ENCODE measurements at places on chromosomes 1 and 21.
A peak's percentile ranks its signal among the peaks of the same experiment; 100 is the strongest.

DNA sequence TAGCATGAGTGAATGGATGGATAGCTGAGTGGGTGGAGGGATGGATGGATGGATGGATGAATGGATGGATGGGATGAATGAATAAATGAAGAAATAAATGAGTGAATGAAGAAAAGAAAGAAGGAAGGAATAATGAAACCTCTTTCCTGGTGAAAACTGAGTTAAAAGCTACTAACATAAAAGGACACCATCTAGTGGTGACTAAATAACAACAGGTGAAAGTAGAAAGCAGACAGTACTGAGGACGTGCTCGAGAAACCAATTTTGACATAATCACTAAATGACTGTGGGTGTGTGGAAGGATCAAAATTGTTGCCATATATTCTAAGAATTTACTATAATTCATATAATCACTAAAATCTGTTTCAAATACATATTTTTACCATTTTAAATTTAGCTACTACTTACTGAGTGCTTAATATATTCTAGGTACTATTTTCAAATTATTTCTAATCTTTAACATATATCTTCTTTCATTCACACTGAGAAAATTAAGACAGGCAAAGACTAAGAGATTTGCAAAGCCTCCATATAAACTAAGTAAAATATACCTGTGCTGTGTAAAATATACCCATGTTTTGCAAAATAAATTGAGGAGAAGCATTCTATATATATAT, 522.9 kb downstream of the LRRIQ3 start:
- DNase-seq = no peak

GRCh38 chr1:202207292-202207691, 13.7 kb downstream of the LGR6 start:
- peak; percentile 48 for DNase-seq

DNA sequence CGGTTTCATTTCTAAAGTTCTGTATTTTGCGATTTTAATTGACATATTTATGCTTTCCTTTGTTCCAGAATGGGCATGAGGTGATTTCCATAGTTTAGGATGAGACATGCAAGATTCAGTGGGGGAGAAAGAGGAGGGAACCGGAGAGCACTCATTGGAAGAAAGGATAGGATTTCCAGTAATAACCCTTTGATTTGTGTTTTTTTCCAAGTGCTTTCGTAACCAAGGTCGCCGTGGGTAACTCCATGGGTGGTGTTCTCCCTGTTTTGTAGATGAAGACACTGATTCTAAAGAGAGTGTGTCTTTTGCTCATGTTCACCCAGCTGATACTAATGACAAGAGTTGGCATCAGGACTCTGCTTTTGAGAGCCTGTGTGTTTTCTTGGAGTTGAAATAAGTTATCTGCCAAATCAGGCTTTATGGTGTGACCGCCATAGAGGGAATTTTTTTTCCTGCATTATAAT, 170.1 kb downstream of the DHRS3 start:
- DNase-seq = no peak

- no peak for DNase-seq
Measured at GRCh38 chr1:202068596-202068995, 54.1 kb upstream of the GPR37L1 start.

GRCh38 chr1:165376041-165376810, 19.7 kb upstream of the LMX1A start:
- peak; percentile 97 for DNase-seq

GRCh38 chr1:232166942-232167341, 463.0 kb downstream of the SIPA1L2 start:
- DNase-seq = no peak

GRCh38 chr1:167114725-167115124, 20.9 kb downstream of the STYXL2 start:
- DNase-seq = no peak

GRCh38 chr1:2388004-2388913, 3.1 kb downstream of the MORN1 start:
- DNase-seq = no peak

- DNase-seq = no peak
Measured at GRCh38 chr1:94653454-94653853, 111.9 kb upstream of the F3 start.

GRCh38 chr1:25774206-25774803, 25.7 kb upstream of the SELENON start:
- DNase-seq = no peak

DNA sequence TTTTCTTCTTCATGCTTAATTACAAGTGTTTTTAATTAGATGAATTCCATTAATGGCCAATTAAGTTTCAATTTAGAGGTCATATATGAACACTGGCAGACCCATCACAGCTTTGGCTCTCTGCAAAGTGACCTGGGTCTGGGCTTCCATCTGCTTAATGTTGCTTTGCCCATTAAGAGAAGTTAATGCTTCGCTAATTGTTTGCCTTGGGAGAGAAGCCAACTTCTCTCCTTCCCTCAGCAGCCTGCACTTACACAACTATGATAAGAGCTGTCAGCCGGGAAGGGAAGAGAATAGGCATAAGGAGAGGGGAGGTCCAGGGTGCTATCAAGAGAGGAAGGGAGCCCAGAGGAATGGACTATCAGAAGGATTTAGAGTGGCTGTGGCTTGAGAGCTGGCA, 29.0 kb upstream of the CCDC190 start:
- DNase-seq = no peak

DNA sequence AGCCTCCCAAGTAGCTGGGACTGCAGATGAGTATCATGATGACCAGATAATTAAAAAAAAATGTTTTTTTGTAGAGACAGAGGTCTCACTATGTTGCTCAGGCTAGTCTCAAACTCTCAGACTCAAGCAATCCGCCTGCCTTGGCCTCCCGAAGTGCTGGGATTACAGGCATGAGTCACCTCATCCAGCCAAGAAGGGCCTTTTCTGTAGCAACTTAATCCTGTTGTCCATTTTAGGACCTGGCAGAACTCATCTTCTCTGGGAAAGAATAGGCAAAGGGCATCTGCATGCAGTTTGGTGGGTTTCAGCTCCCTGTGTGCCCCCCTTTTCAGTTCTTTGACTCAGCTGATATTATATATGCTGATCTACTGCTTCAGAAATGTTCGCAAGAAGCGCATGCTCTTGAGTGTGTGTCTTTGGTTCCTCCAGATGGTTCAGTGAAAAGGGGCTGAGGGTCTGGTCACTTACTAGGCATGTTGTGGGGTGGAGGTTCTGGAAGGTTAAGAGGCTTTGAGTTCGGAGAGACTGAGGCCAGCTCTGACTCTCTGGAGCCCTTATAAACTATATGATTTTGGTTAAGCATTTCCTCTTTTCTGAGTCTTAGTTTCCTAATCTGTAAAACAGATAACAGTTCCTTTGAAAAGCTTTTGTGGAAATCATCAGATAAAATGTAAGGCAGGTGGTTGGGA, 19.4 kb upstream of the SRSF4 start:
- no peak for DNase-seq

DNA sequence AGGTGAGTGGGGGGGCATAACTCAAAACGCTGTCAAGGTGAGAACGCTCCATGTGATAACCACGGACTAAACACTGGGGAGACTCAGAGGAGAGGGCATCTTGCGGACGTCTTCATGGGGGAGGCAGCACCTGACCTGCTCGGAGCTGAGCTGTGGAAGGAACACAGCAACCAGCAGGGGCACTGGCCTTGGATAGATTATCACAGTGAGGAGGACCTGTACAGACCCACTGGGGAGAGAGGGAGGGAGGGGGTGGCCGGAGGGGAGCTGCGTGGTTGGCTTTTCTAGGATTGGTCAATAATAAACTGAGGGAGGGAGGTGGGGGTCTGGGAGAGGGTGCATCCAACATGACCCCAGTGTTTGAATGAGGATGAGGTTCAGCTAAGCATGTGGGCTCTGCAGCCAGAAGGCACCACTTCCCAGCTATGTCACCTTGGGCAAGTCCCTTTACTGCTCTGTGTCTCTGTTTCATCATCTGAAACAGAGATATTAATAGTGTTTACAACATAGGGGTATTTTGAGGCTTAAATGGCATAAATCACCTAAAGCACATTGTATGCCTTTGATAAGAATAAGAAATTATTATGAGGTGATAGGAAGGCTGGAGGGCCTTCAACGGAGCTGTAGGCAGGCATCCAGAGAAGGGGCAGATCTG, 123.3 kb downstream of the GRIK3 start:
- no peak for DNase-seq

DNA sequence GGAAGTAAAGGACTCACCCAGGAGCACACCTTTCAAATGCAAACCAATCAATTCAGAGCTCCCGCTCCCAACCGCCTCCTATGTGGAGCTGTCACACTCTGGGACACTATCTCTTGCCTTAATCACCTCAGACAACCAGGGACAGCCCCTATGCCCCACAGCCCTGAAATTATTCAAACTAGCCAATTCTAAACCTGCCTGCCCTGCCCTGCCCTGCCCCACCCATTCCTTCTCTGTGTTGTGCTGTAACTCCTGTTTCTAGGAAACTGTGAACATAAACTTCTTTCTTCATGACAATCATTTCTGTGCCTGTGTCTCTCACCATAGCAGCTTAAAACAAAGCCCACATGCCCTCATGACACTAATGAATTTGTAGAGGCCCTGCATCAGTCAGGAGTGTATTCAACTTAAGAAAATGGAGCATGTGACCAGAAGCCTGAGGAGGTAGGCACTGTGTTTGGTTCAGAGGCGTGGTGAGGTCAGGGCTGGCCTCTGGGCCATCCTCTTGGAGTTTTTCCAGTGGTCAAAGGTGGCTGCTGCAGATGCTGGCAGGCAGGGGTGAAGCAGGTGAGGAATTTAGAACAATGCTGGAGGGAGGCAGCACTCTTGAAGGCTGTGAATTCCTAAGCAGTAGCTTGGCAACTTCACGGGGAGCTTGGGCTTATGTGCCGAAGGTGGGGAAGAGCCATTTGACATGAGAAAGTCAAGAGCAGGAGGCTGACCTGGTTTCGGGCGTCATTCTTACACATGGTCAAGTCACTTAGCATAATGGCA, 74.5 kb downstream of the RHOU start:
- no peak for DNase-seq

DNA sequence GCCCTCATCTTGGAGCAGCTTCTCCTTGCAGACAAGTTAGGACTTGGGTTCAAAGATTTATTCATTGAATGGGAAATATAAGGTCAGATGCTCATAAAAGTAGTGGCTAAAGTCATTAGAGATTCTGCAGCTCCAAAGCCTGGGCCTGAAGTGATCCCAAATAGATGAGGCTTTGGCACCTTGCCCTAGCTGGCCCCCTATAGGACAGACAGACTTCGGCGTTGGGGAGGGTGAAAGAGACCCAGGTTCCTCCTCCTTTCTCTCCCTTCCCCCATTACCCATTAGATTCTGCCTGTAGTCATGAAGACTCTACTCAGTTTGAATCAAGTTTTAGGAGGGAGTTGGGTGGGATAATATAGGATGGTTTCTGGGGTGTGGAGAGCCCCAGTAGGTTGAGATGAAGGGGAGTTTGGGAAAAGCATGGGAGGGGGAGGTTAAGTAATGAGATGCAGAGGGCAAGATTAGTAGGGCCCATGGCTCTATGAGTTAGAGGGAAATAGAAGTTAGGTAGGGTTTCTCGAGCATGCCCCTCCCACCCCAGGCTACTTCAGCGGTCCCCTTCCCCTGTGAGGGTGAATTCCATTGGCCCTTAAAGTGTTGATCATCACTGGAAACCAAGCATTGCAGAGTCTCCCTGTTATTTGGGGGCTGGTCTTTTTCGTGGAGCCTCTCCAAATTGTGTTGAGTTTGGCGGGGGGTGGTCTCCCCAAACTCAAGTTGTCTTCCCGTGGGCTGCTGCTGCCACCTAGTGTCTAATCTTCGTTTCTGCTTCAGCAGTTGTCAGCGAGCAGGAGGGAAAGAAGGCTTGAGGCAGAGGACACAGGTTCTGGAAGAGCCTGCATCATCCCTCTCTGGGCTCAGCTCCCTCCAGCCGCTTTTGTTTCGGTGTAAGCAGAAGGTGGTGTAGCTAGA, 2.1 kb upstream of the AHDC1 start:
- DNase-seq = peak; percentile 47

DNA sequence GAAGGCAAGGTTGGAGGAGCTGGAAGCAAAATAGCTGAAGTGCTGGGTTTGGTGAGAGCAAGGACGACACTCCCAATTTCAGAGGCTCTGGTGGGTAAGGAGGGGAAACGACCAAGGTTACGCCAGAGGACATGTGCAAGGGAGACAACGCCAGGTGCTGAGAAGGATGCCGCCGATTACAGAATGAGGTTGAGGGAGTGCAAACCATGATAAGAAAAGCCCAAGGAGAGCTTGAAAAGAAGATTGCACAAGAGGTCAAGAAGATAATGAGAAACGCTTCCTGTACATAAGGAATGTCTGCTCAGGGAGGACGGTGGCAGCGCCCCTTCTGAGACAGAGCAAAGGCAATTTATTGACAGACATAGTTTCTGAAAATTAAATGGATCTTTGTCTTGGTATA, 382.0 kb upstream of the PROX1 start:
- DNase-seq = no peak

DNA sequence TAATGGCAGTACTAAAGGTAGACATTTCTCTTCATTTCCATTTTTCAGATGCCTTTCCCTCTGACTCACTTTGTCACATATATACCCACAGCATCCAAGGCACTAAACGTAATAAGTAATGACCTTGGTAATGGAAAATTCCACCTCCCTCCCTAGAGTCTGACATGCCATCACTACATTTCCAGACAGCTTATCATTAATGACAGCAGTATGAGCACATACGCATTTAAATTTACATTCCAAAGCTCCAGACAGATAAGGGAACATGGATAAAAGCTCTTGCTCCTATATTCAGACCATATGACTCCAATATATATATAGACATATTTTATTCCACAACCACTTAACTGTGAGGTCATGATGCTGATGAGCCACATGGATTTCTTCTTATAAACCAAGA, 191.7 kb upstream of the GORAB start:
- no peak for DNase-seq

DNA sequence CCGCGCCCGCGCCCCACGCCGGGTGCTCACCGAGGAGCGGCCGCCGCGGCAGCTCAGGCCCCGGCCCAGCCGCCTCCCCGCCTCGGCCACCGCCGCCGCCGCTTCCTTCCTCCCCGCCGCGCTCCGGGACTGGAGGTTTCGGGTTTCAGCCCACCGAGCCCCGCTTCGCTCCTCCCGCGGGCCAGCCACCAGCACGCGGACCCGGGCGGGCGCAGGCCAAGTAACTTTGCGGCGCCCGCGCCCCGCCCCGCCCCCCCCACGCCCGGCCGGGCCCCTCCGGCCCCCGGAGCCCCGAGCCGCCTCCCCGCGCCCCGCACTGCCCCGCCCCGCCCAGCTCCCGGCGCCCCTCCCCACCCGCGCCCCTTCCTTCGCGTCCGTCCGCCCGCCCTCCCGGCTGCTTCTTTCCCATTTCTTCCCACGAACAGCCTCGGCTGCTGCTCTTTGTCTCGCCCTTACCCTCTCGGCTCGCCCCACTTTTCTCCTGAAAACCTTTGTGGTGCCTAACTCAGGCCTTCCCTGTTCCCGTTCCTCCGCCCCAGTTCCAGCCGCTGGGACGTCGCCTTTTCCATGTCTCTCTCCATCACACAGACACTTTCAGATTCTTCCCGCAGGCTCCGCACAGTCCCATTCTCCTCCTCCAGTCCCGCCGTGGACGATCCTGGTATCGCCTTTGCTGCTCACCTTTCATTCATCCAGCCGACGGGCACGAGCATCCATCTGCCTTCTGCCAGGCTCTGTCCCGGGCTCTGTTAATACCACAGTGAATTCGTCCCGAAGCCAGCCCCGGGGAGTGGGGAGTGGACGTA, at the start of gene GPR161:
GPR161 (minus strand) TSS at position 222 of the 806 bp plus-strand sequence. CDS start 32,080 bp downstream, outside the sequence.
- no peak for DNase-seq
